Mucosa of gallbladder (tissue), 1 donor: ENCODE measurements at places on chromosomes 7 and 10. TPM values are rescaled to one million over a fixed set of nuclear protein-coding genes. Genes with fewer than 3 reads are reported as not detected.

GPR15LG gene
- total RNA-seq: 0.32 TPM

ITIH5 gene
- total RNA-seq: 42.0 TPM

NRAP gene
- total RNA-seq: not detected

ITGB8 gene
- total RNA-seq: 66.5 TPM

HSPA12A gene
- total RNA-seq: 16.5 TPM

GRID2IP gene
- 0.86 TPM for total RNA-seq

DNA sequence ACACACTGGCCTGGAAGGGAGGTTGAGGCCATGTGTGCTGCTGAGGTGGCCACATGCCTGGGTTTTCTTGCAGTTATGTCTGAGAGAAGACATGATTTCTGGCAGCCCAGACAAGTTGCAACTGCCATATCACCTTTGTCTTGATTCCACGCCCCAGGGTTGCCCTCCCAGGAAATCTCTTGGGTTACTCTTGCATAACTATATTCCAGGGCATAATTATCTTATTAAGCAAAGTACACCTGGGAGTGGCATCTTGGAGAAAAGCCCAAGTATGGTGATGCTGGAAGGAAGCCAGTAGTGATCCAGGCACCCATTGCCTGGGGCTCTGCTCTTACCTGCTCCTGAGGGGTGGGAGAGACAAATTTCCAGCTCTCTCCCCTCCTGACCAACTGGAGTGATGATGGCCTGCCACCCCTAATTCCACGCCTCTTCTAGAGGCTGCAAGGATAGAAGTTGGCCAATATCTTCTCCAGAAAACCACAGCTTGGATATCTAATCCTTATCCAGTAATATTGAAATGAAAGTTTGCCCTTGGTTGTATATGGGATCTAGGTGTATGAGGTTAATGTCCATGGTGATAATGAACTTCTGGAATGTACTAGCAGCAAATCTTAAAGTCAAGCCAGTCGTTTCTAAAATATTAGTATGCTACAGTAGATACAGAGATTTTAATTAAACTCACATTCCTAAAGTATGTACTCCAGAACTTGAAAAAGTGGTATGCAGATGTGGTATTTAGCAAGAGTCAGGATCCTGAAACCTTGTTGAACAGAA is 5.0 kb downstream of the AKR1B10 start:
- peak; percentile 81 for DNase-seq

- no peak for DNase-seq
Observed at GRCh38 chr10:77673515-77674140, 36.0 kb upstream of the KCNMA1 start.

- no peak for DNase-seq
Observed at GRCh38 chr7:20825555-20825954, 38.9 kb upstream of the SP8 start.

DNA sequence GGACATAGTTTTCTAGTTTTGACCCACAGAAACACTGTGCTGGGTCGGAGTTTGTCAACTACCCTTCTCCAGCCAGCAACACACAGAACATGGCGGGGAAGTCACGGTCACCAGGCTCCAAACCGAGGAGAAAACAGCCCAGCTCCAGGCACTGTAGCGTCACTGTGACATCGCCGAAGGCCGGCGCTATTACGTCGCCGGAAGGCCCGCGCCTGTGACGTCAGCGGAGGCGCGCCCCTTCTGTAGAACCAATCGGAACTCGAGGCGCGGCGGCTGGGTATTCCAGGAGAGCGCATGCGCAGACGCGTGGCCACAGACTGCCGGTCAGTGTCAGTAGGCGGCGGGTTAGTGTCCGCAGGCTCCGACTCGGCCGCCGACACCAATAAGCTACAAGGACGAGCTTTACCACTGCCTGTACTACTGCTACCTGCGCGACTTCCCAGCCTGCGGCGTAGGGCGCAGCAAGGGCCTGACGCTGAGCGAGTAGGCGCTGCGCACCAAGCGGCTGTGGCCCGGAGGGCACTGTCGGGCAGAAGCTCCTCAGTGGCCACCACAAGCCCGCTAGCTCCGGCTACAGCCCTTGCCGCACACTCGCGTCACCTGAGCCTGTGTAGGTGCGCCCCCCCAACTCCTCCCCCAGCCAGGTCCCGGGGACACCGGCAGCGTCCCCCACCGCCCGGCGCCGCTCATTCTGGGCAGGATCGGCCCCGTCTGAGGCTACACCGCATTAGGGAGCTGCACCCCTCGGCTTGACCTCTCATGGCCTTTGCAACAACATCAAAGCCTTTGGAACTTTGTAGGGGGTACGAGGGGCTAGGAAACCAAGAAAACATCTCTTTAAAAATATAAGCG is 35.1 kb upstream of the SRRM3 start:
- DNase-seq: peak; percentile 98

DNA sequence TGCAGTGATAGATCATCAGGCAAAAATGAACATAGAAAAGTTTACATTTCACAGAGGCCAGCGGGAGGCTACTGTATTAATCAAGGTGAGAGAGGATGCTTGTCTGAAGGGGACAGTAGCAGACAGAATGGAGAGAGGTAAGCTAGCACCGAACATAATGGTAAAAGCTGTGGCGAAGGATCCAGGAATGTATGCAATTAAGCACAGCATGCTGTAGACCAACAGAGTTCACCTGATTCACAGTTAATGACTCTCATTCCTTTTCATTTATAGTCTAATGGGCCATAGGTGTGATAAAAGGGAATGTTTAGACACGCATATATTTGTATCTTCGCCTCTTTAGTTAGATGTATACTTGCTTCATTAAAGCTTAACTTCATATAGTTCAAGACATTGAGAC is 150.9 kb upstream of the MBL2 start:
- DNase-seq: no peak

DNA sequence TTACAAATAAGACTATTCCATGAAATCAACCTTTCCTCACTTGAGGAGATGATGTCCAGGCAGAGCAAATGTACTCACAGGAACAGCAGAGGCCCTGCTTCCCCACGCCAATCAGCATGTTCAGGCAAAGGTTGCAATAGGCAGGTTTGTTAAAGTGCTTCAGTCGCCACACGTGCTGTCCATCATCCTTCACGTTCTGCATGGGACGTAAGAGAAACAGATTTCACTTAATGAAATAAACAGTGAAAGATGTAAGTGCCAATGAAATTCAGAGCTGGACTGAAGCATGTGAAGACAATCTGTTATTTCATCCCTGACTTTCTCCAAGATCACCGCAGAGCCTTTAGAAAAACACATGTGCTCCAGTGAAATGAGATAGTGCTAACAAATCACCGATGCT is 217.4 kb downstream of the DGKB start:
- no peak for DNase-seq

DNA sequence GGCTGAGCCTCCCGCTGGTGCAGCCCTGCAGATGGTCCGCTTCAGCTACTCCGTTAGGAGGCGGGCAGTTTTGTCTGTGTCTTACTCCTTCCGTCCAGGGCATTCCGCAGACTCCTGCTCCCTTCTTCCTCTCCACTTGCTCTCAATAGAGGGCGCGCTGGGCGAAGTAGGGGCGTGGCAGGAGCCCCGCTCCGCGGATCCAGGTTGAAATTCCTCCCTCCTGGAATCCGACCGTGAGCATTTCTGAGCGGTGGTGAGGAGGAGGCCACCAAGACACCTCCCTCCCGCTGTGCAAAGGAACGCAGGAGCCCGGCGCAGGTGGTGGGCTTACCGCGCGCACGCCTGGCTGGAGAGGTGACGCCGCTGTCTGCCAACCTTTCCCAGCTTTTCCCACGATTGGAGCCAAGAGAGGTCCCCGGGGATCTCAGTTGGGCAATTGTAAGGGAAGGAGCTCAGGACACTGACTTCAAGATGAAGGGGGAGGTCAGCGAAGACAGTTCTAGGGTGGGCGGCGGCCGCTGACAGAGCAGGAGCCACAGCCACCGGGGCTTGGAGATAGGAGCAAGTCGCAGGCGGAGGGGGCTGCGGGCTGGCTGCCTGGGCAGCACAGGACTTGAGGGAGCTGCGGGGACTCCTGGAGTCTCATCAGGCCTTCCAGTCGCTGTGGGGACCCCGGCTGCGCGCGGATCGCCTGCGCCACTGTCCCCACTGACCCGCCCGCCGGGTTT is 1011.3 kb downstream of the XPNPEP1 start:
- DNase-seq: peak; percentile 74

- no peak for DNase-seq
Observed at GRCh38 chr7:50393076-50393475, 57.1 kb downstream of the FIGNL1 start.

DNA sequence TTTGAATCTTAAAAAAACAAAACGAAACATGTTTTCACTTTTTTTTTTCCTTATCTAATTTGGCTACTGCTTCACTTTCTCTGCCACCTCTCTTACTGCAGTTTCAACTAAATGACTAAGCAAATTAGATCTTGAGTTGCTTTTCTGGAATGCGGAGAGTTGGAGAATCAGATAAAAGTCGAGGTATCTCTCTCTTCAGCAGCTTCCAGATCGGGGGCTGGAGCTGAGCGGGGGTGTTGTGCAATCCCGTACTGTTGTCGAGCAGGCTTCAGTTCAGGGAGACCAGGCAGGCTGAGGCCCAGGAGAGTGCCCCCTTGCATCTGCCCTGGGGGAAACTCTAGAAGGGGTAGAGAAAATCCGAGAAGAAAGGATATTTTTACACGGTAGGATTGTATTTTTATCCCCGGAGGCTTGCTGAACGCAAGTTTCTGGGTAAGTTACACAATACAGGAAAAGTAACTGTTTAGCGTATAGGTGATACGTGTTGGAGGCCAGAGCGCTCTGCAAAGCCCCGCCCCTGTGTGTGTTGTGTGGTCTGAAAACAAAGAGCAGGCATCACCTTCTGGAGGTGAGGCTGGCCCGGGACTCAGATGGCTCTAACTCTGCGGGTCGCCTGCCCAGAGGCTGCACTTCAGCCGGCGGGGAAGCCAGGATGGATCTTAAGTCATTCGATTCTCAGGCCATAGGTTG is 116.6 kb downstream of the KLF6 start:
- peak; percentile 59 for DNase-seq

- DNase-seq: peak; percentile 57
Observed at GRCh38 chr10:3811291-3811870, 26.4 kb upstream of the KLF6 start.

DNA sequence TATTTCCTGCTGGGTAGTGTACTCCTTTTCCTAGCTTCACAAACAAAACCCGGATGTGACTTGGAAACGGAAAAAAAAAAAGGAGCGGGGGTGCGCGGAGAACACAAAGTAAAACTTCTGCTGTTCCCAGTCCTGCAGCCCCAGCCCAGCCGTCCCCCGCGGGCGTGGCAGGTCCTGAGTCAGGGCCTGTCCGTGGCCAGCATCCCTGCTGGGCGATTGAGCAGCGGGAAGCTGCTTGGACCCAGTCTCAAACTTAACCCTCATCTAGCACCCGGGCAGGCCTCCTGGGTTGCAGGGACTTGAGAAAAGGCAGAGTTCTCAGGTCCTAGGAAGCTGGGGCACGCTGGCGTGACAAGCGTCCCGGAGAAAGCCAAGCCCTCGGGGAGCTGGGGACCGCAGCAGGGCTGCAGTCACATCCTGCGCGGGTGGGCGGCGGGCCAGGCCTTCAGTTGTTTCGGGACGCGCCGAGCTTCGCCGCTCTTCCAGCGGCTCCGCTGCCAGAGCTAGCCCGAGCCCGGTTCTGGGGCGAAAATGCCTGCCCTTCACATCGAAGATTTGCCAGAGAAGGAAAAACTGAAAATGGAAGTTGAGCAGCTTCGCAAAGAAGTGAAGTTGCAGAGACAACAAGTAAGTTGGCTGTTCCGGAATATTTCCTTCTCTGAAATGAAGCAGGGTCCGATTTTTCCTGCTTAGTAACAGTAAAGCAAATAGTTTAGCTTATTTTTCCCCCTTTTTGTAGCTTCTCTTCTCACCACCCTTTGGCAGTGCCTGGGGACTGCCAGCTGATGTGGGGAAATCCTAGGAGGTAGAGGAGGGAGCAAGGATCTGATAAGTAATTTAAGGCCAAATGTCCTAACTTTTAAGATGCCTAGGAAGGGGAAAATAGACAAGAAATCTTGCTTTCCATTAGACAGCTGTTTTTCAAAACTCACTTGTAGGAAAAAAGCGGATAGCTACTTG is at the start of gene GNG11:
Gene GNG11, plus strand, starts transcription at position 129 of the 960 bp plus-strand sequence. Its CDS starts 403 bp downstream, at position 532.
- DNase-seq: peak; percentile 55

DNA sequence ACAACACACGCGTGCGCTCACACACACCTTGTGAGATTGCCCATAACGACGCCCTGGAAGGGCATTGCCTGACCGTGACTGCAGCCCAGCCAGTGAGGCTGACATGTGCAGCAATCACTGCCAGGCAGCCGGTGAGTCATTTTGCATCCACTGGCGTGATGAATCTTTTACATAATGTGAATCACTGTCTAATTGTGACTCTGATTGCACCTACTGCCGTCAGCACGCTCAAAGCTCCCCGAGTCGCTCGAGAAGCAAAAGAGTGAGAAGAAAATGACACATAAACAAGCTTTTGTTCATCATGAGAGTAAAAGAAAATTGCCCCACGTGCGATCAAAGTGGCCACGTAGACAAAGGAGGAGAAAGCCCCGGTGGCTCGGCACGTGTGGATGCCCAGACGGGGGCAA is 117.4 kb upstream of the PFKP start:
- no peak for DNase-seq

- no peak for DNase-seq
Observed at GRCh38 chr7:78317371-78317770, 518.8 kb downstream of the PHTF2 start.

GRCh38 chr7:147400221-147400689 is 1190.3 kb upstream of the C7orf33 start:
- no peak for DNase-seq

- DNase-seq: no peak
Observed at GRCh38 chr7:70533614-70534013, 598.3 kb upstream of the GALNT17 start.

DNA sequence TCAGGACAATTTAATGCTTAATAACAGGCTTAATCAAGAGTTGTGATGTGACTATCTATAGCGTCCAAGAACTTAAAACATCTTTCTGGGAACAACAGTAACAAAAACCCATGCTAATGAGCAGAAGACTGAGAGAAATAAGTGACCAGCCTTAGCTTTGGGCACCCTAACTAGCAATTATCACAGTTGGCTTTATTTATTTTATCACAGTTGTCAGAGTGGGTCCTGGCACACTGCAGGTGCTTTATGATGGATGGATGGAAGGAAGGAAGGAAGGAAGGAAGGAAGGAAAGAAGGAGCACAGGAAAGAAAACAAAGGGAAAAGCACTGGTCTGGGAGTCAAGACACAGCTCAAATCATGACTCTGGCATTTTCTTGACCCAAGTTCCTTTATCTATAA is 181.1 kb downstream of the SKAP2 start:
- DNase-seq: no peak
